Stimulated activated CD4-positive, alpha-beta T cell treated with anti-CD3 and anti-CD28 coated beads, Interleukin-12 subunit alpha, Interleukin-12 subunit beta, amount 100 ng/mL, for 48 hours (primary cell): ENCODE measurements at places on chromosomes 12 and 14.

GRCh38 chr12:54172168-54172567 lies 16.6 kb downstream of the SMUG1 start:
- DNase-seq: no peak

- no peak for DNase-seq
These were observed 17.2 kb downstream of the NAV3 start for GRCh38 chr12:77847680-77848431.

GRCh38 chr12:1130164-1130563 lies 139.1 kb downstream of the ERC1 start:
- DNase-seq: no peak

DNA sequence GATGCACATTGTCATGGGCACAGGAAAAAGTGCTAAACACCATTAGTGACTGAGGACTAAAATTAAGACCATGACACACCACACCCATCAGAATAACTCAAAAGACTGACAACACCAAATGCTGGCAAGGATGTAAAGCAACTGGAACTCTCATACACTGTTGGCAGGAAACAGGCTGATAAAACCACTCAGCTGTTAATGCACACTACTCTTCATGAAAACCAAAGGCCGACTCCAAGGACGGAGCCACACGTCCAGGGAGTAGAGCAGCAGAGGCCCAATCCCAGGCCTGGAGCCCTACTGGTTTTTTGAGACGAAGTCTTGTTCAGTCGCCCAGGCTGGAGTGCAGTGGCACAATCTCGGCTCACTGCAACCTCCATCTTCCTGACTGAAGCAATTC lies 6.4 kb downstream of the RAD52 start:
- DNase-seq: no peak

DNA sequence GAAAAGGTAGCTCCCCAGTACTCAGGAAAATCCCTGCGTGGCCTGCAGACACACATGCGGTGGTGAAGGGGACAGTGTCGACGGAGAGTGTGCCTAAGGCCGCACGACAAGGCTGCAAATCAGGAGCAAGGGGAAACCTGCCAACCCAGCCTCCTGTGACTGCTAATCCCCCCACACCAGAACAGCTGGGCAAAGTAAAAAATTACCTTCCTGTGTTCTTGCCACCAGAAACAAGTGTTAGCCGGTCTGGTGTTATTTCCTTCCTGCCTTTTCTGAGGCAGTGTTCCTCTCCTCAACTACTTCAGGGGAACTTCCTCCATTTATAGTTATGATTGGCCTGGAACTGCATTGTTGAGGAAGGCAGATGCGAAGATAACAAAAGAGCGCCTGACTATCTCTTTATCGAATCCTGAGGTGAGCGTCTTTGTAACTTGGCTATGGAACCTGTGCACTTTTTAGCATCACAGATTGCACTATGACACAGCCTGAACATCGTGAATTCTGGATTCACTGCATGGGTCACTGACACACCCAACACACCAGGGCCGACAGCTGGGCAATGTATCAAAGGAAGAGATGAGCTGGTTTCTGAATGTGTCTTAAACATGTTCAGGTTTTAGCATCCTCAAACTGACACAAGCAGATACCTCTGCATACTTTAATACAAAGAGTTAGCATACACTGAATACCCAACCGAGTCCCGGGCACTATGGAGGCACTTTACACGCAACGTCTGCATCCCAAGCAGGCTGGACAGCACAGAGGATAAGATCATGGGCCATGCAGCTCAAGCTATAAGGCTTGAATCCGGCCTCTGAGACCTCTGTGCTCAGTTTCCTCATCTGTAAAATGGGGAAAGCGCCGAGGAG lies 28.9 kb downstream of the SLC15A4 start:
- no peak for DNase-seq

GRCh38 chr14:65415613-65416012 lies 3.1 kb downstream of the FUT8 start:
- DNase-seq: no peak

DNA sequence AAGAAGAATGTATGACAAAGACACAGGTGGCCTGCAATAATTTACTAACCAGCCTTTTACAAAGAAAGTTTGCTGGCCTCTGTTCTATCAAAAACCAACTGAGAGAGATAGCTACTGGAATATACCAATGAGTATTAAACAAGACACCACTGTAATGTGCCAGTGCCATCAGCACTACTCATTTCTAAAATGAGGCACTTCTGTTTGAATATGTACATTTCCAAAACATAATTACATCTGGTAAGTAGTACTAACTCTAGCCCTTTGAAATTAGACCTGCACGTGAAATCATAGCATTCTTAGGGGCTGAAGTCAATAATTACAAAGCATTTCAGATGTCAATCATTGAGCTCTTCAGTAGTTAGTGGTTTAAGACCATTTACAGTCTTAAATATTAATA lies 6.9 kb upstream of the SYCP3 start:
- no peak for DNase-seq

DNA sequence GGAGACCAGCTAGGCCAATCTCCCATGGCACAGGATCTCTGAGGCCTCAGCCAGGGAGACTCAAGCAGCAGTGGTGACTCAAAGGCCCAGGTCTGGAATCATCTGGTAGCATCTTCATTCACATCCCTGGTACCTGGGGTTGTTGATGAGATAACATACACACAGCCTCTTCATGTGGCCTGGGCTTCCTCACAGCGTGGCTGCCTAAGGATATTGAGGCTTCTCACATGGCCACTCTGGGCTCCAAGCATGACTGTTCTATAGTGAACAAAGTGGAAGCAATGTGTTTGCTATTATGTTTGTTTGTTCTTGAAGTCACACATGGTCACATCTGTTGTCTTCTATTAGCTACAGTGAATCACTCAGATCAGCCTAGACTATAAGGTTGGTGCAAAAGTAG lies 584.1 kb downstream of the VRK1 start:
- no peak for DNase-seq

GRCh38 chr12:121202407-121203355 lies 7.2 kb upstream of the P2RX4 start:
- no peak for DNase-seq

GRCh38 chr12:31004666-31005065 lies 69.0 kb upstream of the DDX11 start:
- no peak for DNase-seq

- DNase-seq: no peak
These were observed 728.9 kb downstream of the BCL11B start for GRCh38 chr14:98543074-98543473.

DNA sequence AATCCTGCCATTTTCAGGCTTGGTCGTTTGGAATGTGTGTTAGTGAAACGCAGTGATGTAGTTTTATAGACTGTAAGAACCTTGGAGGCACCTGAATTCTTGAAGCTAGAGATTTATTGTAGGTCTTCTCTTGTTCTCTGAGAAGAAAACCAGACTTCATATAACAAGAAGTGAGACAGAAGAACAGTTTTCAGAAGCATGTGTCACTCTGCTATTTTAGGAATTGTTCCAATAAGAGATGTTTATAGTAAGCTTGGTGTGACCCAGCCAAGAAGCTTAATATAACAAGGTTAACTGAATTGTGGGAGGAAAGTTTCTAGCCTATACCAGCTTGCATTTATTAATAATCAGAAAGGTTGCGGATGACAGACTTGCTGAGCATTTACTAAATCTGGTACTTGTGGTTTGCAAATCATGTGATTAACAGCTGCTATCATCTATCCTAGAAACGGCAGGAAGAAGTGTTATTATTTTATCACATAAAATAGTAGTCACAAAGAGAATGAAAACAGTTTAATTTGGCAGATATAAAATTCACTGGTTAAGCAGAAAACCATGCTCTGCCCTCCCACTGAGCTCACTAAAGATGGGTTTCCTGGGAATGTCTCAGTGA lies 49.2 kb upstream of the BCAT1 start:
- no peak for DNase-seq

DNA sequence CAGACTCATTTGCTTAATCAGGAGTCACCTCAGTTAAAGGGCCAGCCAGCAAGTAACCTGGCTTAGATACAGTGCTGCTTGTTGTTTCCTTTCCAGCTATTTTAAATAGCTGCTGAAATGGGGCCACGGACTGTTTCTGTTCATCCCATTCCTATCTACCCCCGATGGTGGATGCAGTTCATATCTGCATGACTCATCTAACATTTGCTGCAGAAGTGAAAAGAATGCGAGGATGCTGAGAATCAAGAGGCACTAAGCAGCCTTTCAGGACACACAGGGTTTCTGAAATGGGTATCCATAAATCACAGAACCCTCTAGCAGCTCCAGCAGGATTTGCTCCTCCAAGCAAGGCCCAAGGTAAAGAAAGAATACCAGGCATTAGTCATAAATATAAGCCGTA lies 60.2 kb upstream of the RTRAF start:
- DNase-seq: no peak

DNA sequence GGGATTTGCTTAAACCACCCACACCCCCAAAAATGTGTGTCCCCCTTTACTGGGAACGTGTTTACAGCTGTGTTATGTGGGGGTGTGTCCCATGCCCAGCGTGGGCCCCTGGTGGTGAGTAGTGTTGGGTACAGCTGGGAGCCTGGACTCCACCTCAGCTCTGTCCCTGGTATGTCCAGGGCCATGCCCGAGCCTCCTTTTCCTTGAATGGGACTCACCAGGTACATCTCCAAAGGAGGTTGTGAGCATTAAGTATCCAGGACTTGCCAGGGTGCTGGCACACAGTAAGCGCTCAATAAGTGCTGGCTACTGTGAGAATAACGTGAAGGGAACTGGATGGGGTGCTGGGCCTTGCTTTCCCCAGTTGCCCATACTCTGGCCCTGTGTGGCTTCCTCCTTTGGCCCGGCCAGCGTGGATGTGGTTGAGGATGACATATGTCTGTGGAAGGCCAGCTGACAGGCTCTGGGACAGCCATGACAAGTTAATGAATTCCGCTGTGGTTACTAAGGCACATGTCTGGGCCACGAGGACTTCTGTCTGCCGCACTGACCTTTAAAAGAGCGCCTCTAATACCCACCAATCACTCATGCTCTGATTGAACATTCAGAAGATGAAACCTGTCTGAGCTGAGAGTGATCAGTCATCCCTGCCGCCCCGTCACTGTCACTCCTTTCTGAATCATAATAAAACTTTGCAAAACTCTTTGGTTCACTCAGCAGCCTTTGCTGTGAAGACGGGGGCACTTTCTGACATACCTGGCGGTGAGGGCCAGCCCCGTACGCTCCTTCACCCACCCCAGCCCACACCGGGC lies 74.7 kb downstream of the DIO3 start:
- DNase-seq: peak; percentile 28

DNA sequence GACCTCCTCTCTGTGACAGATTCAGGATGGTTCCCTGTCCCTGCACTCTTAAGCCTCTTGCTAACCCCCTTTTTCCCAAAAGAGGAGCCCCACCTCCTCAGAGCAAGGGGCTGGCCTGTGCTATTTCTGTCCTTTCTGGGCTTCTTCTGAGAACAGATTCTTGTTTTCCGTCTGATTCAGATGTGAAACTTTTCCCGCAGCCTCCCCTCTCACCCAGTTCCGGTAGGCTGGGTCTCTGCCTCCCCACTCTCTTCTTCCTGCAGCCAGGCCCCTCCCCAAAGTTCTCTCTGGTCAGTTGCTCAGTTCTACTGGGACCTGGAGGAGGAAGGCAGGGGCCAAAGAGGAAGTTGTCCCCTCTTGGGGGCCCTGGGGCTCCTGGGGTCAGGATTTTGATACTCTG lies 11.8 kb downstream of the PDE1B start:
- peak; percentile 30 for DNase-seq

GRCh38 chr14:44404036-44404435 lies 103.0 kb downstream of the FSCB start:
- no peak for DNase-seq

GRCh38 chr14:75991753-75992152 lies 6.2 kb downstream of the IFT43 start:
- no peak for DNase-seq

DNA sequence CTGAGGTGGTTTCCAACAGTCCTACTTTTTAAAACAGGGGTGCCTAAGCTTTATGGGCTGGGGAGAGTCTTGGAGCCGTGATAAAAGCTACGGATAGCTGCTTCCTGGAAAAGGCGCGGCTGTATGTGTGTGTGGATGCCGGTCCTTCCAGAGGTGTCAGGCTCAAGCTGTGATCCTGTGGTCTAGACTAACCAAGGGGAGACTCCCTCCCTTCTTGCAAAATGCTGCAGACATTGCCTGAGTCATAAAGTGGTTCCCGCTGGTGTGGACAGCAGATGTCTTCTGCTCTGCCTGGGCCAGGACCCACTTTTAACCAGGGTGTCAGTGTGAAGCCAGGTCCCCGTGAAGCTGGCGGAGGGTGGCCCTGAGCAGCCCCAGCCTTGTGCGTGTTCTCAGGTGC lies 37.8 kb downstream of the CCDC92 start:
- DNase-seq: no peak

GRCh38 chr14:93306812-93307211 lies 26.0 kb downstream of the BTBD7 start:
- DNase-seq: no peak

GRCh38 chr12:80717856-80718255 lies 1.1 kb downstream of the MYF5 start:
- no peak for DNase-seq

DNA sequence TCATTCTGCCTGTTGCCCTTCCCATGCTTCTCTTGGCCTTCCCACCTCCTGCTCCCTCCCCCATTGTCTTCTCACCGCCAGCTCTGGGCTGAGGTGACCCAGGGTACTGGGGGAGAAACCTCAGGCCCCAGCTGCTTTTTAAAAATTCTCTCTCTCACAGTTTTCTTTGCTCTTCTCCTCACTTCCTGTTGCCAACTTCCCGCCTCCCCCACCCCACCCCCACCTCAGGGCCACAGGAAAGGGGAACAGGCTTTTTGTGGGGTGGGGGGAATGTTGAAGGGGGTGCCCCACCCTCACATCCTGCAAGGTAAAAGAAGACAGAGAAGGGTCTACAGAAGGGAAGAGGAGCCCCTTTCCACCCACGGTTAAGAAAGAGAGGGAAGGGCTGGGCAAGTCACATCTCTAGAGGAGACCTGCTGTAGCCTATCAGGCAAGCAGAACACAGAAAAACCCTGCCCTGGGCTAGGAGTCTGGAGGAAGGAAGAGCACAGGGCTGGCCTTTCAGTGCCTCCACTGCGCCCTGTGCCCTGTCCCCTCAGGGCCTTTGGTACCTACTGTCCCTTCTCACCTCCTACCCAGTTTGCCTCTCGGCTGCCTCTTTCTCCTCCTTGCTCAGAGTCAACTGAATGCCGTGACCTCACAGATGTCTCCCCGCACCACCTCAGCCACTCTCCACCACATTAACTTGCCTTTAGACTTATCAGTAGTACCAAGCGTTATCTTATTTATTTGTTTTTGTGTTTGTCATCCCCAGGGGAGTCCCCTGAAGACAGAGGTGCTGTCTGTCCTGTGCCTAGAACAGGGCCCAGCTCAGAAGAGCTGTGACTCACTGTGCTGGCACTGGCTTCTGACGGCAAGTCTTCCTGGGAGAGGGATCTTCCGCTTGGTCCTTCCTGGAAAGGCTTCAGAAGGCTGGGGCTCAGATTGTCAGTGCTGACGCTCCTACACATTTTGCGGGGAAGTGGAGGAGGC lies 1.7 kb downstream of the ARHGAP9 start:
- no peak for DNase-seq

- DNase-seq: no peak
These were observed 20.4 kb upstream of the FOS start for GRCh38 chr14:75258079-75258802.
